ENCODE measurements at places on chromosomes 1 and 21.

GRCh38 chr1:232542633-232543593 is 87.0 kb downstream of the SIPA1L2 start:
- DNase-seq = no peak

GRCh38 chr1:82185084-82185483 is 384.4 kb downstream of the ADGRL2 start:
- no peak for DNase-seq

DNA sequence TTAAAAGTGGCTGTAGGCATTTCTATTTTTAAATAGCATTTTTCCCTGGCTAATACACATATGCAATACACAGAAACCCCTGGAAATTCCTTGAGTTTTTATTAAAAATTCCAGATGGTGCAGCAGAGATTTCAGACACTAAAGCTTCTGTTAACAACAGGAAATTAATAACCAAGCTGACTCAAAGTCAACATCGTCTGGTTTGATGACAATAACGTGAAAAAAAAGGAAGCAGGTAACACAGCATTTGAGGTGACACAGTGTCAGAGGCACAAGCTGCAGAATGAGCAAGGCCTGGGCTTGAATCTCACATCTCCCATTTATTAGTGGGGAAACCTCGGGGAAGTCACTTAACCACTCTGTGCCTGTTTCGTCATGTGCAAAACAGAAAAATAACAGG is 64.6 kb upstream of the GJB5 start:
- DNase-seq = no peak

- DNase-seq = peak; percentile 82
Observed at GRCh38 chr1:155989242-155990004, 11.1 kb upstream of the ARHGEF2 start.

GRCh38 chr1:201361652-201362504 is 15.6 kb downstream of the TNNT2 start:
- peak; percentile 50 for DNase-seq

DNA sequence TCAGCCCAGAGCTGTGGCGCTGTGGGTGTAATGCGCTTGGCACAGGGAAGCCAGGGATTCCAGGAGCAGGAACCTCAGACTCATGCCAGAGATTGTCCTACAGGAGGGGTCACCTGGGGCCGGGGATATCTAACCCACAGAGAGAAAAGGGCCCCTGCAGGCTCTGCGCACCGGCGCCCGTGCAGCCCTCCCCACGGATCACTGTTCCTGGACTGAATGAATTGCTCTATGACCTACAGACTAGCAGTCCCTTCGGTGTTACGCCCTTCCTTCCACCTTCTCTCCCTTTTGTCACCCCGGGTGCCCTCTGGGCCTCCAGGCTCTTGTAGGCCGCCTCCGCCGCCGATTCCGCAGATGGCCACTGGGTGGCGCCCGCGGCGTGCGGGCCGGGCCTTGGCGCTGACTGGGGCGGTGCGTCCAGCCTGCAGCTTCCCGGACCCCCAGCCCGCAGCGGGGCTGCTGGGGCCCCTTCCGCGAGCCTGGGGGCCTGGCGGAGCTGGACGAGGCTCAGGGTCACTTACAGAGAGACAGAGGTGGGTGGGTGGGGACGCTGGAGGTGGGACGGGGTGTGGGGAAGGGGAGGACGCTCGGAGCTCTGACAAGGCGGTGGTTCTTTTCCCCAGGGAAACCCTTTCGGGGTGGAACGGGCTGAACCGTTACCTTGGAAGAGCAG is 101.3 kb downstream of the IER5 start:
- peak; percentile 75 for DNase-seq

GRCh38 chr1:205518661-205519540 is 14.4 kb downstream of the CDK18 start:
- no peak for DNase-seq

GRCh38 chr1:25198663-25199252 is 33.5 kb downstream of the SYF2 start:
- DNase-seq = no peak

- no peak for DNase-seq
Observed at GRCh38 chr1:22665752-22666151, 12.7 kb downstream of the C1QB start.

- DNase-seq = no peak
Observed at GRCh38 chr1:96538111-96538641, 183.4 kb upstream of the PTBP2 start.

GRCh38 chr1:157585984-157586383 is 11.9 kb downstream of the FCRL4 start:
- DNase-seq = no peak

- no peak for DNase-seq
Observed at GRCh38 chr1:43044572-43045361, 86.1 kb upstream of the SLC2A1 start.

GRCh38 chr1:218259800-218260199 is 25.3 kb upstream of the RRP15 start:
- DNase-seq = no peak

GRCh38 chr1:75614399-75614756 is 3.5 kb upstream of the SLC44A5 start:
- no peak for DNase-seq

- DNase-seq = no peak
Observed at GRCh38 chr1:24468685-24469316, 33.8 kb upstream of the RCAN3 start.

GRCh38 chr1:21293537-21294265 is 3.4 kb upstream of the ECE1 start:
- no peak for DNase-seq

DNA sequence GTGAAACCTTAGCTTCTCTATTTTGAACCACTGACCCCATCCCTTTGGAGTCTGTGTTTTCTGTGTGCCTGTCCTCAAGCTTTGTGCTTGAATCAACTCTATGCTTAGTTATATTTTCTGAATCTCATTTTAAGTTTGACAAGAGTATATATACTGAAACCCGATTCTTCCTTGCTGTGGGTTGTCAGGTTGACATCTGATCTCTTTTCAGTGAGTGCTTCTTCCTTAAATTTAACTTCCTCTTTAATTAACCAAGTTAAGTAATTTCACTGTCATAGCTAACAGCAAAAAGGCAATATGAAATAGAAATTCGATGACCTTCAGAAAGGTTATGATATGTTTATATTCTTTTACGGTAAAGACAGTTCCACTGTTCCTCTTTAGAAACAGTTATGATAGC is 69.4 kb downstream of the C1orf21 start:
- DNase-seq = no peak

DNA sequence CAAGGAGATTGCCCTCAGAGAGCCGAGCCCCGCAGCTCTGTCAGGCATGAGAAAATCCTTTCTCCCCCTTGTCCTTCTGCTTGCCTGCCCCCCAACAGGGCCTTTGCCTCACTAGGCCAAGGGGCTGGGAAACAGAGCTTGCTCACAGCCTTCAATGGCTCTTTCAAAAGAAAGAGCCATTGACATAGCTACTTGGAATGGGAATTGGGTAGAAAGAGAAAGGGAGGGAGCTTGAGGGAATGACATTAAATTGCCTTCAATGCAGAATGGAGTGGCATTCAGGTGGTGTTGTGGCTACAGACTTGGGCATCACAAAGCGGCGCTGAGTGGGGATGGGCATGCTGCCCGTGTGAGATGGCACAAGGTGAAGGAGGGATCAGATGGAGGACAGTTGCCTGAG is 13.2 kb downstream of the SYT11 start:
- no peak for DNase-seq

- DNase-seq = no peak
Observed at GRCh38 chr21:23445307-23445706, 2162.0 kb downstream of the MRPL39 start.

DNA sequence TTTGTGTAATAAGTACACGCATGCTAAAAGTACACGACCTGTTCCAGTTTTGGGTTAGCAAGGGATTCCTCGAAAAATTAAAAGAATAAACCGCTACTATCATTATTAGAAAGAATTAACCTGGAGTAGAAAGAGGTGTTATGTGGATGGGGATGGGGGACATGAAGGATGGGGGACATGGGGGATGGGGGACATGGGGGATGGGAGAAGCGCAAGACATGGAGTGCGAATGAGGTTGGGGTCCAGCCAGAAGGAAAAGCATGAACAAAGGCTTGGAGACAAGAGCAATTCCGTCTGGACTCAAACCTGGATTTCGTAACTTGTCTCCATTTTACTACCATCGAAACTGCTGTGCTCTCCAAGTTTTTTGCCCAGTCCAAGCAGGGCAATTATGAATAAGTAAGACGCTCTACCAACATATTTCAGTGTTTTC is 591 bp upstream of the KDM1A start:
- DNase-seq = no peak

DNA sequence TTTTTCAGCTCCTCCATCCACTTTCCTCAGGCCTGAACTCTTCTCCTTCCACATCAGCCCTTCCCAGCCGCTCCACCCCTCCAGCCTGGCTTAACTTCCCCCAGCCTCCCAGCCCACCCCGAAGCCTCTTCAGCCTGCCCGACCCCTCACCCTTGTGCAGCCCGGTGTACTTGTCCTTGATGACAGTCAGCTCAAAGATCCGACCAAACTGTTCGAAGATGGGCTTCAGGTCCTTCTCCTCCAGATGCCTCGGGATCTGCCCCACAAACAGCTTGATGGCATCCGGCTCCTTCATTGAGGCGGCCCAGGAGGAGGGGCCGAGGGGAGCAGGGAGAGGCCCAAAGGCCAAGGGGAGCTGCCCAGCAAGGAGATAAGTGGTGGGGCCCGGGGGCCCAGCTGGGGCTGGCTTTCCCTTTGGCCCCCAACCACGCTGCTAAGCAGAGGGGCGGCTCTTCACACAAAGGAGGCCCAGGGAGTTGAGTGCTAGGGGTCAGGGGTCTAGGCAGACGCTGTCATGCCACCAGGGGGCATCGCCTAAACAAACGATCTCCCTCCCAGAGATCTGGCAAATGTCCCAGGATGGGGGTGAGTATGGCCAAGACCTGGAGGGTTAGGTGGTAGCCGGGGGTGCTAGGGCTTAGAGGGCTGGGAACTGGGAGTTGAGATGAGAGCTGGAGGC is 738 bp downstream of the CELF3 start:
- DNase-seq = no peak

DNA sequence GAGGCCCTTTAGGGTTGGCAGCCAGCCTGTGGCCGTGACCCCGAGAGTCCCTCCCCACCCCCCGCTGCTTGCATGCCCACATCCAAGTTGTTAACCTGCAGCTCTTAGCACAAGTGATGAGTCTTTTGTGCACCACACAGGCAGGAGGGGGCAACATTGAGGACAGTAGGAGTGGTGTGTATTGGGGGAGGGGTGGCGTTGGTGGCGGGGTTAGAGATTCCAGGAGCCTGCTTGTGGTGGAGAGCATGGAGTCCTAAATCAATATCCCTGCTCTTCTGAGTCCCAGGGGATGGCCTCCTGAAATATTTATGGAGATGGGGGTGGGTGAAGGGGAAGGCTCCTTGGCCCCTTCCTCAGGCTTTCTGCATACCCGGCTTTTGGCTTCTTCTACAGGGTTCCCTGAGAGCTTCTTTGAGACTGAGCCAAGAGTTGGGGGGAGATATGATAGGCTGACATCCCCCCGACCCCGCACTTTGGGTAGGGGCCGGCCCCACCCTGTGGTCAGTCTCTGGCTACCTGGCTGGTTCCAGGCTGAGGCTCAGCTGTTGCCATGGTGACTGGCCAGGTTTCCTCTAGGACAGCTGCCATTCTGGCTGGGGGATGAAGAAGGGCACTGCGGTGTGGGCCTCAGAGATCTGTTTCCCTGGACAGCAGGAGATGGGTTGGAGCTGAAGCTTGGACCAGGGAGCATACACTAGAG is 5.0 kb downstream of the CHRNB2 start:
- DNase-seq = no peak

GRCh38 chr1:93344886-93345632 is 648 bp upstream of the DR1 start:
- DNase-seq = no peak

DNA sequence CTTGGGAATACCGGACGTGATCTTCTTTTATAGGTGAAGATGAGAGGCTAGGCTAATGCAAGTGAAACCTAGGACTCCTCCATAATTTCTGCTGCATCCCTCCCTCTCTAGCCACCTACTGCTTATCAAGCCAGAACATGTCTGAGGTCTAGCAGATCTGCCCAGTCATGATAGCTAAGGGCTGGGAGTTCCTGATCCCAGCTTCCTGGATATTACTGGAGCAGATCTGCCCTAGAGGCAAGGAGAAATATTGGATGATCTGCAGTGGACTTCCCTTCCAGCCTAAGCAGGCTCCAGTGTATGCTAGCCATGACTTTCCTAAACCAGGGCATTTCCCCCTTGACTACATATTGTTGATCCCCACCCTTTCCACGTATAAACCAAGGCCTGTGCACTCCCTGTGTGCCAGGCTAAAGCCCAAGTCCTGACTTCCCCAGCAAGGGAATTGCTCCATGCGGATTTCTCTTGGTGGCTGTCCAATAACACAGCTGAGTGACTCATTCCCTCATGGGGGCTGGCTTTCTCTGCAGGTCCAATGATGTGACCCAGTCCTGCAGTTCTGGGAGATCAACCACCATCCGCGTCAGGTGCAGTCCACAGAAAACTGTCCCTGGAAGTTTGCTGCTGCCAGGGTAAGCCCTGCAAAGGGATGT is 15.5 kb upstream of the SARS1 start:
- no peak for DNase-seq

GRCh38 chr1:109794319-109795132 is 30.8 kb upstream of the EPS8L3 start:
- peak; percentile 26 for DNase-seq

DNA sequence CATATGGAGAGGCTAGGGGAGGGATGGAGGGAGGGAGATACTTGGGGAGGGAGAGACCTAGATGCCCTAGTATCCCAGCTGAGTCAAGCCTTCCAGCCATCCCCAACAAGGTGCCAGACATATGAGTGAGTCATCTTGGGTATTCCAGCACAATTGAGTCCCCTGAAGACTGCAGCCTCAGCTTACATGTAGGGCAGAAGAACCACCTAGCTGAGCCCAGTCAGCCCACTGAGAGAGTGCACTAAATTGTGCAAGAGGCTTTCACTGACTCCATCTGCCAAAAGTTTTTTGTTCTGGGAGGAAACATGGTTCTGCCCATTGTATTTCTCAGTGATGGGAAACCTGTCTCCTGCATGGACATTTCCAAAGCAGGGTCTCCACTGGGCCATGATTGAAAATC is 76.4 kb downstream of the FOXD2 start:
- DNase-seq = no peak

- no peak for DNase-seq
Observed at GRCh38 chr1:176996456-176997090, 167.9 kb downstream of the ASTN1 start.

DNA sequence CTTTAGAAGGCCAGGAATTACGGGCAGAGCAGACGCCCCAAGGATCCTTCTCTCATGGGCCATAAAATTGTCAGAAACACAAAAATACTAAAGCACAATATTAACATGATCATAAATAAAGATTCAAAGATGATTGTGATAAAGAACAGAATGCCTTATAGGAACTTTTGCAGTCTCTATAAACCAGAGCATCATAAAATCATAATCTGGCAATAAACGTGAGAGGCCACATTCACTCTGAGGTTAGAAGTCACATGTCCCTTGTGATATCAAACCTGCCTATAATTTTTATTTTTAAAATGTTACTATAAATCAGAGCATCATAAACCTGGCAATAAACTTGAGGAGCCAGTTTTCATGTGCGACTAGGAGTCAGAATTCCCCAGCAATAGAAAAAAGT is 100.5 kb downstream of the ZBTB18 start:
- DNase-seq = no peak

- DNase-seq = no peak
Observed at GRCh38 chr1:88266051-88266450, 418.0 kb upstream of the PKN2 start.
